Naive thymus-derived CD8-positive, alpha-beta T cell (primary cell): ENCODE measurements at places on chromosomes 11 and 22. TPM values are rescaled to one million over a fixed set of nuclear protein-coding genes. Genes with fewer than 3 reads are reported as not detected.

GRCh38 chr11:108343714-108344113 lies 120.8 kb downstream of the ATM start:
- H3K4me3 ChIP-seq, result no peak overlapping the region
- peaks cover 15% of the 10 kb centered on the region for H3K4me1 ChIP-seq
- peaks cover 70% of the 10 kb centered on the region for H3K36me3 ChIP-seq
- H3K27me3 ChIP-seq, result no peaks in the 10 kb centered on the region
- DNase-seq, result no peak

GRCh38 chr11:11568651-11569229 lies 53.1 kb downstream of the GALNT18 start:
- no peaks in the 10 kb centered on the region for H3K4me1 ChIP-seq
- H3K36me3 ChIP-seq, result no peaks in the 10 kb centered on the region
- no peak for DNase-seq
- H3K27ac ChIP-seq, result no peak overlapping the region
- peaks cover 8% of the 10 kb centered on the region for H3K27me3 ChIP-seq

DNA sequence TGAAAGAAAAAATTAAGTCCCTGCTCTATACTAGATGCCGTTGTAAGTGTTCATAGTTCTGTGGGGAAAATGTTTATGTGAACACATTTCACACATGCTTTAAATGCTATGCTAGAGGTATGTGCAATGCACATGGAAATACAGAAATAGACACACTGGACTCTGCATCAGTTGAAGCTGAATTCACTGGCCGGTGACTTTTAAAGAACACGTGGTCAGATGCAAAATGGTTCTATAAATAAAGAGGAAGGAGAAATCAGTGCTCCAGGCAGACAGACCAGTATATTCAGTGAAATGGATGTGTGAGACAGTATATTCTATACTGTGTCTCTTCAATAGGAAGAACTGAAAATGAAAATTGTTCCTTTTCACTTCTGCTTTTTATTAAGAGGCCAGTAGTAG lies 29.9 kb downstream of the TRPC6 start:
- no peak for DNase-seq
- no peaks in the 10 kb centered on the region for H3K36me3 ChIP-seq
- no peak overlapping the region for H3K27ac ChIP-seq
- H3K4me1 ChIP-seq, result no peaks in the 10 kb centered on the region

THRSP gene
- not detected for total RNA-seq

FDXACB1 gene
- total RNA-seq, result 6.1 TPM
